ENCODE measurements at places on chromosomes 4 and X.

- DNase-seq = no peak
These were observed 51.6 kb downstream of the NFKB1 start for GRCh38 chr4:102552781-102553180.

GRCh38 chr4:6221851-6222760, 21.8 kb upstream of the JAKMIP1 start:
- peak; percentile 7 for DNase-seq

- no peak for DNase-seq
These were observed 25.1 kb upstream of the ANK2 start for GRCh38 chr4:113024388-113024787.

DNA sequence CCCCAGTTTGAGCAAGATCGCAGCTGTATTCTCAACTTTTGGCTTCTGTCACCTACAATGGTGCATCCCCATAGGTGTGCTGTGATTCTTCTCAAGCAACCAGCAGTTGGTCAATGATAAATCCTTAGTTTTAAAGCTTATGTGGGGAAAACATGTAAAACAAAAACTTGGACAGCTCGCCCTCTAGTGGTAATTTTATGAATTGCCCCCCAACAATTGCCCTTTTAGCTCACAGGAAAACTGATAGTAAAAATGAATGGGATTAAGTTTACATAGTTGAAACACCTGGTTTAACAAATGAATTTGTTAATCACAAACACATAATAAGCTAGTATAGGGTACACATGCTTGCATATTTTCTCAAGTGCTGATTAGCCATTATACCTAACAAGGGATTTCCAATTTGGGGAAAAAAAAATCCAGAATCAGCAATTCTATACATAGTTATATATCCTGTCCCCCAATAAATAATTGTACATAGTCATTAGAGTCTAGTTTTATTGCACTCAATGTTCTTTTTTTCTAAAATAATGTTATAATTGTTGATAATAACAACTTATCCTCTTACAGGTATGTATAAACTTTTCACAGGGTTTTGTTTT, 30.1 kb downstream of the TEX13A start:
- peak; percentile 20 for DNase-seq

GRCh38 chr4:112704991-112705845, 68.3 kb downstream of the LARP7 start:
- peak; percentile 76 for DNase-seq
